Glutamatergic neuron (in vitro differentiated cells): ENCODE measurements at places on chromosomes 12 and 14. TPM values are rescaled to one million over a fixed set of nuclear protein-coding genes. Genes with fewer than 3 reads are reported as not detected.
A peak's percentile ranks its signal among the peaks of the same experiment; 100 is the strongest.

The SMOC1 gene
- total RNA-seq, result 0.49 TPM

The LTBR gene
- total RNA-seq, result not detected

The OTOGL gene
- total RNA-seq, result 0.83 TPM

The OVCH1 gene
- not detected for total RNA-seq

The KIAA0586 gene
- 27.8 TPM for total RNA-seq

The PLA2G1B gene
- not detected for total RNA-seq

DNA sequence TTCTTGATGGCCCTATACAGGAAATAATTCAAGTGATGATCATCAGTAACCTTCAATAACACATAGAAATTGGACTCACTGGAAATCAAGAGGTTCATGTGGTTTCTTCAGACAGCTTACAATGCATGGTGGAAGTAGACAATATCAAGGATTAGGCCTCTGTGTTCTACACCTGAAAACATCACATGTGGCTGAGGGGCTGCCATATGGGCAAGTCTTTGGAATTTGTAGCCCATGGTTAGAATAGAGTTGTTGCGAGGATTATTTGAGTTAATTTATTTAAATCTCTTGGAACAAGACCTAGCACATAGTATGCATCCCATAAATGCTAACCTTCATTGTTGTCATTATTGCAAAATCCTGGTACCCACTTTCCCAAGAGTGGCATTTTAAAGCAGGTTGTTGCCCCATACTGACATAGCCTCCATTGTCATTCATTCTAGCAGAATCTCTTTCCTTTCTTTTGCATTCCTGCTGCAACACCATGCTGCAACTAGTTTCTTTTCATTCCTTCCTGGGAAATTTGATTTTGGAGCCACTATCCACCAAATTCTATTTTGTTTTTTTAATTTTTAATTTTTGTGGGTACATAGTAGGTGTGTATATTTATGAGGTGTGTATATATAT lies 352.7 kb upstream of the NAV3 start:
- H3K4me1 ChIP-seq, result no peaks in the 10 kb centered on the region
- H3K27me3 ChIP-seq, result no peaks in the 10 kb centered on the region
- no peak overlapping the region for H3K27ac ChIP-seq

DNA sequence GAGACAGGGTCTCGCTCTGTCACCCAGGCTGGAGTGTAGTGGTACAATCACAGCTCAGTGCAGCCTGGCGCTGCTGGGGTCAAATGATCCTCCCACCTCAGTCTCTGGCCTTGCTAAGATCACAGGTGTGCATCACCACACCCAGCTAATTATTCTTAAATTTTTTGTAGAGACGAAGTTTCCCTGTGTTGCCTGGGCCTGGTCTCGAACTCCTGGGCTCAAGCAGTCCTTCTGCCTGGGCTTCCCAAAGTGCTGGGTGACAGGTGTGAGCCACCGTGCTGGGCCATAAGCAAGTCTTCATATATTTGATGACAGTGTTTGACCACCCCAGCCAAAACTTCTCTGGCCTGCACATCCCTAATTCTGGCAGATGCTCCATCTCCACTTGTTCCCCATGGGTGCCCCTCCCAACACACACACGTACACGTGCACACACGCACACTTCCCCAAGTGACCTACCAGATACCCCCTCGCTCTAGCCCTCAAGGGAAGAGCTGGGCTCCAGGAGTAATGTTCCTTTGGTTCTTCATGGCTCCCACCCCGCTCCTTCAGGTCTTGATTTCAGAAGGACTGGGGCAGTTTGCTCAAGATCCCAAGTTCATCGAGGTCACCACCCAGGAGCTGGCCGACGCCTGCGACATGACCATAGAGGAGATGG lies 104.3 kb upstream of the FKBP4 start:
- H3K4me1 ChIP-seq, result peaks cover 9% of the 10 kb centered on the region
- H3K27ac ChIP-seq, result peak overlapping the region; percentile 81
- H3K27me3 ChIP-seq, result peaks cover 6% of the 10 kb centered on the region
- peaks cover under 1% of the 10 kb centered on the region for H3K36me3 ChIP-seq
- peak overlapping the region; percentile 88 for H3K4me3 ChIP-seq

- H3K27ac ChIP-seq, result no peak overlapping the region
- no peaks in the 10 kb centered on the region for H3K36me3 ChIP-seq
- H3K27me3 ChIP-seq, result no peaks in the 10 kb centered on the region
- no peak overlapping the region for H3K4me3 ChIP-seq
These were observed 18.6 kb downstream of the INTS13 start for GRCh38 chr12:26919216-26919555.

- DNase-seq, result no peak
- no peaks in the 10 kb centered on the region for H3K4me1 ChIP-seq
- H3K27ac ChIP-seq, result no peak overlapping the region
- no peaks in the 10 kb centered on the region for H3K36me3 ChIP-seq
These were observed 738.9 kb upstream of the USP15 start for GRCh38 chr12:61521258-61521657.

GRCh38 chr12:95582230-95583058 lies 31.2 kb upstream of the USP44 start:
- no peaks in the 10 kb centered on the region for H3K4me1 ChIP-seq
- H3K27ac ChIP-seq, result no peak overlapping the region
- H3K36me3 ChIP-seq, result no peaks in the 10 kb centered on the region

DNA sequence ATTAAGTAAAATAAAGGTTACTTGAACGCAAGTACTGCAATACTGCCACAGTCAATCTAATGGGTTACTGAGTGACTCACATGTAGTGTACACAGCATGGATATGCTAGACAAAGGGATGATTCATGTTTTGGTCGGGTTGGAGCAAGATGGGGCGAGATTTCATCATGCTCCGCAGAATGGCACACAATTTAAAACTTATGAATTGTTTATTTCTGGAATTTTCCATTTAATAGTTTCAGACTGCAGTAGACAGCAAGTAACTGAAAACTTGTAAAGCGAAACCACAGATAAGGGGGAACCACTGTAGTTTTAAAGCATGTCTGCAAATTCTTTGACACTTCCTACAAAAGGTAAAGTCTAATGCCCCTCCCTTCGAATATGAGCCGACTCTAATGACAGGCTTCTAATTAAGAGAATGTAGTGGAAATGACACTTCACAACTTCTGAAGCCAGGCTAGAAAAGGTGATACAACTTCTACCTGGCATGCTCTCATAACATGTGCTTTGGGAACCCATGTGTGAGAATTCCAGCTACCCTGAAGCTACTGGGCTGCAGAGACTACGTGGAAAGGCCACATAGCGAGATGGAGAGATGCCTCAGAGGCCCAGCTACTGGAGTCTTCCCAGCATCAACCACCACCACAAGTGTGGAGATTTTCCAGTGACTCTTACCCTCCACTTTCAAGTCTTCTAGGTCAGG lies 13.9 kb upstream of the TCP11L2 start:
- peaks cover 4% of the 10 kb centered on the region for H3K27me3 ChIP-seq
- no peak for DNase-seq
- H3K36me3 ChIP-seq, result no peaks in the 10 kb centered on the region
- H3K4me3 ChIP-seq, result no peak overlapping the region
- no peak overlapping the region for H3K27ac ChIP-seq
- H3K4me1 ChIP-seq, result no peaks in the 10 kb centered on the region

- no peak overlapping the region for H3K4me3 ChIP-seq
- no peak for DNase-seq
- H3K27ac ChIP-seq, result no peak overlapping the region
- H3K4me1 ChIP-seq, result no peaks in the 10 kb centered on the region
- H3K27me3 ChIP-seq, result peaks cover 2% of the 10 kb centered on the region
These were observed 84.2 kb downstream of the DENND5B start for GRCh38 chr12:31506515-31507306.

DNA sequence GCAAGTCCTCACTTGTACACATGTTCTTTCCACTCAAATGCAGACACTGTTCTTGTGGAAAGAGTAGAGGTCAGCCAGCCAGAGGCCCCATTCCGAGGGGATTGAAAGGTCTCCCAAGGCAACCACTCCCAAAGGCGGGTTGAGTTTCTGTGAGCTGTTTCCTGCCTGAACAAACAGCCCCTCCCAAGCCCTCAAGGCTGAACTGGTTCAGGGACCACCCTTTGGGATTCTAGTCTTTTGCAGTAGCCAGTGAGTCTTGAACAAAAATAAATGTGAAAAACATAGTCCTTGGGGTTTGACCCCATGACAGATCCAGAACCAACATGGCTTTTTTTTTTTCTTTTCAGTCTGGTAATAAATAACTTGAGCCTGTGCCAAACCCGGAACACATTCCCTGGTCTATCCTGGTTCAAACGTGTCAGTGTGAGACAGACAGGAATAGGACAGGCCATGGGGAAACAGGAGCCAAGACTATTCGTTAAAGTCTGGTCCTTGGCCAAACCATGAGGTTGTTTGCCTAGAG lies 17.6 kb upstream of the STK38L start:
- no peaks in the 10 kb centered on the region for H3K27me3 ChIP-seq
- no peaks in the 10 kb centered on the region for H3K4me1 ChIP-seq
- H3K36me3 ChIP-seq, result no peaks in the 10 kb centered on the region

- no peaks in the 10 kb centered on the region for H3K27me3 ChIP-seq
- H3K4me1 ChIP-seq, result peaks cover 14% of the 10 kb centered on the region
- peak overlapping the region; percentile 79 for H3K27ac ChIP-seq
- peak overlapping the region; percentile 47 for H3K4me3 ChIP-seq
- DNase-seq, result no peak
These were observed 588 bp downstream of the PIK3C2G start for GRCh38 chr12:18261906-18262305.

GRCh38 chr14:92579244-92579936 lies 65.8 kb downstream of the RIN3 start:
- H3K36me3 ChIP-seq, result no peaks in the 10 kb centered on the region
- H3K27ac ChIP-seq, result no peak overlapping the region
- no peak for DNase-seq
- no peak overlapping the region for H3K4me3 ChIP-seq
- no peaks in the 10 kb centered on the region for H3K4me1 ChIP-seq

DNA sequence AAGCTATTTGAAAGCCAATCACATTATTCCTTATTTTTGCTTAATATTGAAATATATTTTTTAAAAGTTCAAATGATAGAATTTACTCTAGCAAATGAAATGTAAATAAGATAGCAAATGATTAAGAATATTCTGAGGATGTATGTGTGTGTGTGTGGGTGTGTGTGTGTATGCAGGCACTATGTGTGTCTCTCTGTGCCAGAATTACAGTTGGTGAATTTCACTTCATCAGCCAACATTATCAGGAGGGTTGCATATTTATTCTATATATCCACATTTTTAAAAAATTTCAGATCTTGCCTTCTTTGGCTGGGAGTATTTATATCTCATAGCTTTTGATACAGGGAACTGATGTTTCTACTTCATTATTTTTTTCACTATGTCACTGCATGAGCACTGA lies 274.9 kb upstream of the SOX5 start:
- DNase-seq, result no peak
- H3K27ac ChIP-seq, result no peak overlapping the region
- no peak overlapping the region for H3K4me3 ChIP-seq
- H3K27me3 ChIP-seq, result peaks cover 2% of the 10 kb centered on the region

GRCh38 chr12:25935355-25936144 lies 22.9 kb upstream of the RASSF8 start:
- no peak for DNase-seq
- H3K4me3 ChIP-seq, result no peak overlapping the region
- H3K36me3 ChIP-seq, result no peaks in the 10 kb centered on the region
- H3K27me3 ChIP-seq, result peaks cover 4% of the 10 kb centered on the region
- peaks cover 8% of the 10 kb centered on the region for H3K4me1 ChIP-seq

DNA sequence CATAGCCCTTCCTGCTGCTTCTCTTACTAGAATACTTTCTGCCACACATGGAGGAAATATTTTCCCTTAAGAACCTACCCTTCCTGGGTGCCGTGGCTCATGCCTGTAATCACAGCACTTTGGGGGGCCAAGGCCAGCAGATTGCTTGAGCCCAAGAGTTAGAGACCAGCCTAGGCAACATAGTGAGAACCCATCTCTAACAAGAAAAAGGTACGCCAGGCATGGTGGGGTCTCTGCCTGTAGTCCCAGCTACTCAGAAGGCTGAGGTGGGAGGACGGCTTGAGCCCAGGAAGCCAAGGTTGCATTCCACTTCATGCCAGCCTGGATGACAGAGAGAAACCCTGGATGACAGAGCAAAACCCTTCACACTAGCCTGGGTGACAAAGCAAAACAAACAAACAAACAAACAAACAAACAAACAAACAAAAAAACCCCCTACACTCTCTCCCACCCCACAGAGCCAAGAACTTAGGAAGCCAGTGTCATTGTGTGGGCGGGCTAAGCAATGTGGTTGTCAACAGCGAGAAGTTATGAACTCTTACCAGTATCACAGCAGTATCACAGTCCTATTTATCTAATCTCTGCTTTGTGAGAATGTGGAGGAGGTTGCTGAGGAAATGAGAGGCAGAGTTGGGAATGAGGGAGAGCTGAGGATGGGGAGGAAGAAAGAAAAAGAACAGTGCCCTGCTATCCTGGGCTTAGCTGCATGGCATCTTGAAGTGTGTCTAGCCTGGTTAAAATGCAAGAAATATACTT lies 53.8 kb upstream of the CLEC14A start:
- no peak for DNase-seq
- no peaks in the 10 kb centered on the region for H3K4me1 ChIP-seq
- no peak overlapping the region for H3K4me3 ChIP-seq
- H3K27ac ChIP-seq, result no peak overlapping the region
- H3K36me3 ChIP-seq, result no peaks in the 10 kb centered on the region

- no peak for DNase-seq
- H3K27me3 ChIP-seq, result peaks cover 2% of the 10 kb centered on the region
- peaks cover 6% of the 10 kb centered on the region for H3K4me1 ChIP-seq
- H3K27ac ChIP-seq, result no peak overlapping the region
- no peak overlapping the region for H3K4me3 ChIP-seq
- no peaks in the 10 kb centered on the region for H3K36me3 ChIP-seq
These were observed 1.3 kb downstream of the RNFT2 start for GRCh38 chr12:116739381-116739887.

- no peaks in the 10 kb centered on the region for H3K27me3 ChIP-seq
- no peaks in the 10 kb centered on the region for H3K36me3 ChIP-seq
- no peak overlapping the region for H3K4me3 ChIP-seq
- no peak overlapping the region for H3K27ac ChIP-seq
These were observed 187.4 kb downstream of the LRIG3 start for GRCh38 chr12:58732894-58733293.

- H3K27ac ChIP-seq, result no peak overlapping the region
- H3K4me3 ChIP-seq, result no peak overlapping the region
- no peaks in the 10 kb centered on the region for H3K4me1 ChIP-seq
- no peak for DNase-seq
- no peaks in the 10 kb centered on the region for H3K36me3 ChIP-seq
These were observed 4.6 kb upstream of the GRIN2B start for GRCh38 chr12:13986031-13986430.
